ENCODE measurements at places on chromosomes 2 and 18.

DNA sequence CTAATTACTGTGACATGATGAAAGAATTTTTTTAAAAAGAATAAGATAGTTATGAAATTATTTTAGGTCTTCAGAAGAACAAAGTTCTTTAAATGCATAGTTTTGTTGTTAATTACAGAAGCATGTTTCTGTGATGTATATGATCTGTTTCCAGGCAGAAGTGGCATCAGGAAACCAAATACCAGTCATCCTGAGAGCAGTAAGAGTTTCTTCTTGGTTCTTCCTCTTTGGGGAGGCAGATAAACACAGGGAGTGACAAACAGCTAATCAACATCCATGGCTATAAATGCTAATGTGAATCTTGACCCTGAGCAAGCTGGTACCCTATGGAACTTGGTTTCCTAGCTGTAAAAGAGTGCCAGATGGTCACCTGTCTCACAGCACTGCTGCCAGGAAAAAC, 29.2 kb downstream of the WIPF1 start:
- H3K36me3 ChIP-seq = peaks cover 76% of the 10 kb centered on the region
- H3K27ac ChIP-seq = peak overlapping the region; percentile 71
- DNase-seq = no peak
- peaks cover 41% of the 10 kb centered on the region for H3K4me1 ChIP-seq
- no peak overlapping the region for H3K4me3 ChIP-seq

GRCh38 chr18:73848656-73849055, 299.0 kb downstream of the FBXO15 start:
- H3K36me3 ChIP-seq = no peaks in the 10 kb centered on the region
- DNase-seq = no peak
- no peak overlapping the region for H3K27ac ChIP-seq
- no peak overlapping the region for H3K4me3 ChIP-seq

DNA sequence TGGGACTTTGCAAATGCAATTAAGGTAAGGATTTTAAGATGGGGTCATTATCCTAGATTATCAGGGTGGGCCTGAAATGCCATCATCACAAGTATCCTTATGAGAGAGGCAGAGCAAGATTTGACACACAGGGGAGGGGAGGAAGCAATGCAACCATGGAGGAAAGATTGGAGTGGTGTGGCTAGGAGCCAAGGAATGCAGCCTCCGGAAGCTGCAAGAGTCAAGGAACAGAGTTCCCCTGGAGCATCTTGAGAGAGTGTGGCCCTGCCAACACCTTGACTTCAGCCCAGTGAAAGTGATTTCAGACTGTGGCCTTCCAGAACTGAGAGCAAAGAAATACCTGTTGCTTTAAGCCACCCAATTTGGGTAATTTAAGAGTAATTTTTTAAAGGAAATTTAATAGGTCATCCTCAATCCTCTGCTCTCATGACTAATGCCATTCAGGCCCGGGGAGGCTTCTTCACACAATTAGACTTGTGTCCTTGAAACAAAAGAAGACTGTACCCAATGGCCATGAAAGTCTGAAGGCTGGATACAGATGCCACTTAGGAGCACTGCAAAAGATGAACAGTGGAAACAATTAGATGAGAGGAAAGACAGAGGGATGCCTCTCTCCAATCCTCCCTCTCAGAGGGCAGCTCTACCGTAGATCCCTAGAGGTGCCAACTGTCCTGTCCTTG, 250.3 kb upstream of the ID2 start:
- no peak overlapping the region for H3K27ac ChIP-seq
- peaks cover 23% of the 10 kb centered on the region for H3K4me1 ChIP-seq
- no peak overlapping the region for H3K4me3 ChIP-seq
- no peaks in the 10 kb centered on the region for H3K36me3 ChIP-seq

GRCh38 chr18:5513947-5514346, 29.9 kb downstream of the EPB41L3 start:
- H3K36me3 ChIP-seq = no peaks in the 10 kb centered on the region
- H3K27me3 ChIP-seq = peaks cover 4% of the 10 kb centered on the region
- H3K4me3 ChIP-seq = no peak overlapping the region
- H3K4me1 ChIP-seq = no peaks in the 10 kb centered on the region
- DNase-seq = no peak

- H3K36me3 ChIP-seq = peaks cover 24% of the 10 kb centered on the region
- DNase-seq = no peak
- H3K27me3 ChIP-seq = no peaks in the 10 kb centered on the region
- H3K27ac ChIP-seq = no peak overlapping the region
- H3K4me3 ChIP-seq = no peak overlapping the region
Observed at GRCh38 chr2:9451231-9451630, 23.1 kb upstream of the IAH1 start.

GRCh38 chr18:59612381-59612780, 84.8 kb downstream of the CCBE1 start:
- H3K4me1 ChIP-seq = no peaks in the 10 kb centered on the region
- no peaks in the 10 kb centered on the region for H3K27me3 ChIP-seq
- DNase-seq = no peak
- no peaks in the 10 kb centered on the region for H3K36me3 ChIP-seq

- no peaks in the 10 kb centered on the region for H3K27me3 ChIP-seq
- H3K4me3 ChIP-seq = no peak overlapping the region
- no peak overlapping the region for H3K27ac ChIP-seq
Observed at GRCh38 chr18:73270920-73271634, 403.3 kb upstream of the NETO1 start.

- no peak overlapping the region for H3K27ac ChIP-seq
- H3K4me3 ChIP-seq = no peak overlapping the region
- no peaks in the 10 kb centered on the region for H3K4me1 ChIP-seq
- H3K27me3 ChIP-seq = no peaks in the 10 kb centered on the region
- no peak for DNase-seq
Observed at GRCh38 chr2:222130855-222131254, 167.9 kb downstream of the PAX3 start.

DNA sequence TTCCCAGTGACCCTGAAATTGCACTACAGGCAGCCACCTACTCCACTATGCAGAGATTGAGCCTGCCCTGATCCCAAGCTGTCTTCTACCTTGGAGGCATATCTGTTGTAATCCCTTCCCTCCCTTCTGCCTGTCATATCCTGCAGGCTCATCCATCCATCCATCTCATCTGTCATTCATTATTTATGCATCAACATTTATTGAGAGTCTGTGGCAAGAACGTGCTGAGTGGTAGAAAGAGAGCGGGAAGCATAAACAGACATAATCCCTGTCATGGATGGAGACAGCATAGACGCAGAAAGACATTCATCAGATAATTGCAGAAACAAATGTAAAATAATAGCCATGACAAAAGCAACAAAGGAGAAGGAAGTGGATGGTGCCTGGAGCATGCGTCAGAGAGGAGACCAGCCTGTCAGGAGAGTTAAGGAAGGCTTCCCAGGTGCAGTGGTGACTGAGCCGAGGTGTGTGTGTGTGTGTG, 110.7 kb upstream of the STPG4 start:
- H3K4me3 ChIP-seq = no peak overlapping the region
- H3K27ac ChIP-seq = no peak overlapping the region
- H3K27me3 ChIP-seq = peaks cover 5% of the 10 kb centered on the region
- H3K36me3 ChIP-seq = no peaks in the 10 kb centered on the region
- no peak for DNase-seq
- H3K4me1 ChIP-seq = no peaks in the 10 kb centered on the region

- DNase-seq = no peak
- H3K36me3 ChIP-seq = no peaks in the 10 kb centered on the region
- H3K27me3 ChIP-seq = peaks cover 49% of the 10 kb centered on the region
- H3K27ac ChIP-seq = no peak overlapping the region
- no peaks in the 10 kb centered on the region for H3K4me1 ChIP-seq
Observed at GRCh38 chr2:219017201-219017931, 23.9 kb downstream of the CFAP65 start.

DNA sequence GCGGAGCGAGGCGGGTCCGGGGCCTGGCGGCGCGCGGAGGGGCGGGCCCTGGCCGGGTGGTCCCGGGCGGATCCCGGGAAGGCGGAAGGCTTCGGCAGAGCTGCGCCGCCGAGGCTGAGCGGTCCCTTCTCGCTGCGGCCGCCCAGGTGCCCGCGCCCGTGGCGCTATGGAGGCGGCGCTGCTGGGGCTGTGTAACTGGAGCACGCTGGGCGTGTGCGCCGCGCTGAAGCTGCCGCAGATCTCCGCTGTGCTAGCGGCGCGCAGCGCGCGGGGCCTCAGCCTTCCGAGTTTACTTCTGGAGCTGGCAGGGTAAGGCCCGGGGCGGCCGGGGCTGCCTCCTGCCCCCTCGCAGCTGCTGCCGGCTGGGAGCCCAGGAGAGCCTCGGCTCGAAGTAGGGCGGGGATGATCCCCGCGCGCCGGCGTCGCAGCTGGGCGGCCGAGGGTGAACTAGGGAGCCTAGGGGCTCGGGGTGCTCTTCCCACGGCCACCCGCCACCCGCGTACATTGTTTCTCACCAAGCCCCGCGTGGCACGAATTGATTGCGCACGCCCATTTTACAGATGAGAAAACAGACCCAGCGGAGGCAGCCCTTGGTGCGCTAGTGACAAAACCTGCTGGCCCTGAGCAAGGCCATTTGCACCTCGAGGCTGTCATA, at the start of gene SLC66A3:
Gene SLC66A3 (plus strand): TSS at position 87 of the 655 bp plus-strand sequence. CDS start 80 bp downstream, at position 167.
- H3K36me3 ChIP-seq = peaks cover 2% of the 10 kb centered on the region
- peak; percentile 87 for DNase-seq
- peak within 1 kb of the TSS; percentile 92 for H3K27ac ChIP-seq
- peaks cover 29% of the 10 kb centered on the region for H3K27me3 ChIP-seq
- H3K4me3 ChIP-seq = peak within 1 kb of the TSS; percentile 78

DNA sequence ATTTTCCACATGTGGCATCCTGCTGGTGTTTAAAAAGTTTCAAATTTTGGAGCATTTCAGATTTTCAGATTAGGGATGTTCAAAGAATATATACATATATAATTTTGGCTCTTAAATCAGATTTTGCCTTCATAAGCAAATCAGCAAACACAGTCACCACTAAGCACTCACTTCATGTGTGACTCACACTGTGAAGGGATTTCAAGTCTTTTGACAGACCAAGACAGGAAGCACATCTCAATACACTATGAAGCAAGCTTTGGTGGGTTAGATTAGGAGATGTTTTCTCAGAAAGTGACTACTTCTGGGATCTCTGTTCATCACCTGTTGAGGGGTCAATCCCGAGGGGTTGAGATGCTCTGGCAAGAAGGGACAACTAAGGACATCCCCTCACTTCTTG, 227.8 kb upstream of the RBBP8 start:
- H3K27me3 ChIP-seq = no peaks in the 10 kb centered on the region
- H3K27ac ChIP-seq = no peak overlapping the region
- H3K36me3 ChIP-seq = no peaks in the 10 kb centered on the region
- no peak overlapping the region for H3K4me3 ChIP-seq
- peaks cover 3% of the 10 kb centered on the region for H3K4me1 ChIP-seq

GRCh38 chr2:76009484-76009883, 298.8 kb upstream of the GCFC2 start:
- no peaks in the 10 kb centered on the region for H3K36me3 ChIP-seq
- no peaks in the 10 kb centered on the region for H3K4me1 ChIP-seq
- H3K4me3 ChIP-seq = no peak overlapping the region
- no peaks in the 10 kb centered on the region for H3K27me3 ChIP-seq

DNA sequence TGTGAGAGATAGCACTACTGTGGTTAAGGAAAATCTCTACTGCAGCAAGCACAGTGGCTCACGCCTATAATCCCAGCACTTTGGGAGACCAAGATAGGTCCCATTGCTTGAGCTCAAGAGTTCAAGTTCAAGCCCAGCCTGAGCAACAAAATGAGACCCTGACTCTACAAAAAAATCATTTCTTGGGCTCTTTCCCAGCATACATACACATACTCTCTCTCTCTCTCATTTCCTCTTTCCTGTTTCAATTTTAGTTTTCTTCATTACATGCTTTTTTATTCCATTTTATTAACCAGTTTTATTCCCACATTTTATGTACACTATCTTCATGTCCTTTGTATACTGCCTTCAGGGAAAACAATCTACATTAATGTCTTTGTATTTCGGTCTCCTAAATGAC, 14.6 kb downstream of the WDR33 start:
- peaks cover 27% of the 10 kb centered on the region for H3K4me1 ChIP-seq
- H3K4me3 ChIP-seq = no peak overlapping the region
- DNase-seq = no peak
- peaks cover 33% of the 10 kb centered on the region for H3K36me3 ChIP-seq
- H3K27ac ChIP-seq = no peak overlapping the region
